ENCODE measurements at places on chromosomes 4 and X. TPM values are rescaled to one million over a fixed set of nuclear protein-coding genes. Genes with fewer than 3 reads are reported as not detected.

DNA sequence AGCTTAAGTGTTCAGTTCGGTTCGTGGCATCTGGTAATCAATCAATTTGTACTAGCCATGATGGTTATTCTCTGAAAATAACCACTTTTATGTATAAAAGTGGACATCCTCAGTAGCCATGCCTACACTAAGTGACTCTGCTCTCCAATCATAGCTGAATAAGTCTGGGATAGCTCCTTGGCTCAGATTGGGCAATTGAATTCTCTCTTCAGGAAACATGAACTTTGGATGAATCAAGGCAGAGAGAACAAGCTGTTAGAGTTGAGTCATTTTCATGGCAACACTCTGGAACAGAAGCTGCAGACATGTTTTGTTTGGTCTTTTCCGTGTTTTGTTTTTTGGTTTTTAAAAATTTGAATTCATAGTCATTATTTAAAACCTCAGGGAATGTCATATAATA lies 66.8 kb upstream of the TMEM164 start:
- no peak for DNase-seq

DNA sequence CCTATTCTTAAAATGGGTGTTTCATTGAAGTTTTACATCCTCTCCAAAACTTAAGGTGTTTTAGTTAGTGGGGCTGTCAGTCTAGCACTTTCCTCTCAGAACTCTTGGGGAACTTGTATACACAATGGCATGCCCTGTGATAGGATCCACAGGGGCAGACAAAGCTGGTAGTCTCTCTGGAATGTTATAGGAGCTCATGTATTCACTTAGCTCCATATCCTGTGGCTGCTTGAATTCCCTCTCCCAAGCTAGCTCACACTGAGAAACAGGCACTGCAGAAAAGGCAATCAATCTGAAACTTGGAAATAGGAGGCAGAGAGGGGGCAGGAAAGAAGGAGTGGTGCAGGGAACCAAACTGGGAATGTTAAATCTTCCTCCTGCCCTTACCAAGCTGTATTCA lies 26.3 kb upstream of the ARMCX2 start:
- DNase-seq = no peak

GJB1 gene
- not detected for total RNA-seq

GRCh38 chrX:23185951-23186350 lies 148.7 kb upstream of the PTCHD1 start:
- DNase-seq = no peak

DNA sequence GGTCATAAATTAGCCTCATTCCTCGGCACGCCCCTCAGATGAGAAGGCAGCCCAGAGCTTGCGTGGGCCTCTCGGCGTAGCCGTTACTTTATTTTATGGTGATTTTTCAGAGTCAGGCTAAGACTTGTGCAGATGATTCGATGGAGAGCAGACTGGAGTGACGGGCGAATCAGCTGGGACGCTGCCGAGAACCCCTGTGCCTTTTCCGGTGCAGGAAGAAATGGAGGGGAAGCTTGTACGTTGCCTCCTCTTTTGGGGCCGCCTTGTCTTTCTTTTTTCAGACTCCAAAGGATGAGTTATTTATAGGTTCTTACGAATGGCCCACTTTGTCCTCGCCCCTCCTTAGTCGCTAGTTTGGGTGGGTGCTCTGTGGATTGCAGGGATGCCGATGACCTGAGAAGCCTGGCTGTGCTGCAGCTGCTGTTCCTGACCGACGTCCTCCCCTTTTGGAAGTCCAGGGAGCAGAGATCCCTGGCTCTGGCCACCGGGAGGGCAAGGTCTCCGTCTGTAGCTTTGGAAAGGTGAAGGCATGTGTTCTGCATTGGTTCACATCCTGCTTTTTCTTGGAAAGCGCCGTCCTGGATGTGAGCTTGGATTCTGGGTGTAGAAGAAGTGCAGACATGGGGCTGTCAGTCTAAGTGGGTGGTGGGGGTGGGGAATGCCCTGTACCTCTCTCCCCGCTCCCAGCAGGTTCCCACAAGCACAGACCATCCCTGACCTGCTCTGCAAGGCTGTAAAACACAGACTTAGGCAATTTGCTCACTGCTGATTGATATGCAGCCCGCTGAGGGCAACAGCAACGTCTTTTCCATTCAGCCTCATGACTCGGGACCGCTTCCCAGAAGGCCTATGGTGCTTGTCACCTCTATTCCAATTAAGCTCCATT lies 9.3 kb downstream of the SORCS2 start:
- no peak for DNase-seq

DNA sequence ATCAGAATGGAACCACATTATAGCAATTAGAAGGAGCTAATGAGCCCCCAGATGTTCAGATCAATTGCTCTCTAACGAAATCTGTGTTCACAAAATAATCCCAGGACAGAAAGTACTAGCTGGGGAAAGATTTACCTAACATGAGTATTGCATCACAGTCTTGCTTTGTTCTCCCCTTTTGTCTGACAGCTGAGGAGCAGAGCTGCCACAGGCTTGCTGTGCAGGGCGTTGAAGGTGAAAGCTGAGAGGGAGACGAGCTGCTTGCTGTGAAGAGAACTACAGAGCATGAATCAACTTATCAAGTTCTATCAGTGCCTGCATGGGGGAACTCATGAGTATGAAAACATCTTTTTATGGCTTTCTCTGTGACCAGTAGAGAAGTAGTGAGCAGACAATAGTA lies 441.2 kb downstream of the CENPC start:
- no peak for DNase-seq

DNA sequence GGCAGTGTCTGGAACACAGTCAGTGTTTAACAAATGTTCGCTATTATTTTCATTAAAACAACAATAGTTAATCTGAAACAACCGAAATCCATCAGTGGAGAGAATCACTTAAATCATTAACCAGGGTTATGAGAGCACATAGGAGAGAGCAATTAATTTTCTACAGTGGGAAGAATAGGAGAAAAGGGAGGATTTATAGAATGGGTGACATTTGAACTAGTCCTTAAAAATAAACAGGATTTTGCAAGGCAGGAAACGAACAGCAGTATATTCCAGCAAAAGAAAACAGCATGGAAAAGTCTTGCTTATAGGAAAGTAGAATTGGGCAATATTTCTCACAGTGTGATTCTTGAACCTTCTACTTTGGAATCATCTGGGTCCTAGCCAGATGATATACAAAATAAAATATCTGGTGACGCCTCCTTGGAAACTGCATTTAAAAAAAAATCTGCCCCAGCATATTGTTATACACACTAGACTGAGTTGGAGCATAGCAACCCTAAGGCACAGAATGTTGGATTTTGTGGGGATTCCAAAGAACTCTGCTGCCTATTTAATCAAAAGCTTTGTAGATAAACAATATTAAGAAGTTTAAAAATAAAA lies 56.1 kb downstream of the INTS12 start:
- DNase-seq = no peak

BEX2 gene
- 113 TPM for total RNA-seq

DNA sequence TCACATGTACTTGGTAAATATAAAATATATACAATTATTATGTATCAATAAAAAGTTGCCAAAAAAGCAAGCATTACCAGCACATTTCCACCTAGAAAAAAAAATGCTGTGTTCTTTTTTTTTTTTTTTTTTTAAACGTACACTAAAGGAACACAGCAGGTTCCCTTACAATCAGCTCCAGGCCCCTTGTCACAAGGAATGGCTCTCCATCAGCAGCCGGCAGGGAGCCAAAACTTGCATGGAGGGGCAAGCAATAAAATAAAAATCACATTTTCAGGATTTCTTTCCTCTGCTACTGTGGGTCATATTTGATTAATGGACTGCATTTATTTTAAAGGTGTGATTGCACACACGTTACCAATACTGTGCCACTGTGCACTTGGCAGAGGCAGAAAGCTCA lies 460.3 kb downstream of the GPAT3 start:
- DNase-seq = no peak

GRCh38 chr4:15765910-15766697 lies 12.0 kb upstream of the CD38 start:
- DNase-seq = no peak

DNA sequence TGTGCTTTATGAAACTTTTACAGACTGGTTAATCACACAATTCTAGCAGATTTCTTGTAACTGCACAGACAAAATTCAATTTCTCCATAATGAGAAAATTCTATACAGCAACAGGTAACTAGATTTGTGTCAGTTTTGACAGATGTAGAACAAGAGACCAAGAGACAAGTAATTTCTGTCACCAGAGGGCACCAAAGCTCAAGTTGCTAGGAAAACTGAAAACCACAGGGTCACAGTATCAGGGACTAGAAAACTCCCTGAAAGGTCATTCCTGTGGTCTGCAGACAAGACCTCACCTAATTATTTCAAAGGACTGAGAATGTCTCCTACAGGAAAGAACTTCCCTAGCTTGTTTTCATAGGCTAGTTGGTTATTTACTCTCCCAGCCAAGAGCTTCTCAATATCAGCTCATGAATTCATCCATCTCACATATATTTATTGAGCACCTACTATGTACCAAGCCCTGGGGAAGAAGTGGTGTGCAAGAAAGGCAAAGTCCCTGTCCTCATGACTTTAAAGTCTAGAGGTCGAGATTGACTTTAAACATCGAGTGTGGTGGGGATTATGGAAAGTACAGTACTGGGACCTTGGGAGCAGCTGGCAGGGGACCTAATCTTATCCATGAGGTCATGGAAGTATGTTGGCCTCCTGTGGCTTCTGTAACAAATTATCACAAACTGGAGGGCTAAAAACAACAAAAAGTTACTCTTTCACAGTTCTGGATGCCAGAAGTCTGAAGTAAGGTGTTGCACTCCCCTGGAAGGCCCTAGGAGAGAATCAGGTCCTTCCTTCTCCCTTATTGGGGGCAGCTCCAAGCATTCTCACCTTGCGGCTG lies 47.8 kb upstream of the SETD7 start:
- peak; percentile 17 for DNase-seq

CCSER1 gene
- total RNA-seq = 37.7 TPM

- DNase-seq = no peak
Measured at GRCh38 chr4:105843941-105844340, 51.3 kb upstream of the NPNT start.

DNA sequence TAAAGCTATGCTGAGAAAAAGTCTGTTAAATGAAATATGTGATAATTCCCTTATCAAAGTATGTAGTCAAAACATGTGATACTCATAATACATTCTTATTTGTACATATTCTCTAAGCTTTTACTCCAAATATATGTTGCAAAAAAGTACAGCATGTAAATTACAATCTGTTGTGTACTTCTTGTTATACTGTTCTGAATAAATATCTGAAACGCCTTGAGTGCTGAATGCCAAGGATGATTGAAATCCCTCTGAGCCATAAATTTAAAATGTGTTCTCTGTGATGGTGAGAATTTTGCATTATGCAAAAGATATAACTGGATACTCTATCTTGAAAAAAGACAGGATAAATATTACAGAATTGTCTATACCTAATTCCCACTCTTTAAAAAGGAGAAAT lies 1128.0 kb downstream of the STPG2 start:
- no peak for DNase-seq

USP38 gene
- total RNA-seq = 39.8 TPM

DNA sequence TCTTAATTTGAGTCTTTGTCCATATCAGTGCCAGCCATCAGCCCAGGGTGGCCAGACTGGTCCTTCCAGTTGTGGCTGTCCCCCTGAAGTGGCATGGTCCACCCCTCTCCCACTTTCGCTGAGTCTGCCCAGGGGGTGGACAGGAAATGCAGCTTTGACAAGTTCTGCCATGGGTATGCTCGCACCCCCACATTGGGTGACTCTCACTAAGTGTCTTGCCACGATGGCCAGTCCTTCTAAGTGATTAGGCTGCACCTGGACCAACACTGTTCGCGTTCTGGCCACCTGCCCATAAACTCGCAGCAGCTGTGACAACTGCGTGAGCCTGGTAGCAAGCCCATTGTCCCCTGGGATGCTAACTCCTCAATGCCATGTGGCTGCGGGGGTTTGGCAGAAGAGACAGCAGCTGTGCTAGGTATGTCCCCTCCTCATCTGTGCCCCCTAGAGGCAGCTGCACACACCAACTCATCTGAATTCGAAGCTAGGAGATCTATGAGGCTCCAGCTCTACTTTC lies 10.0 kb upstream of the LNX1 start:
- DNase-seq = peak; percentile 59

DNA sequence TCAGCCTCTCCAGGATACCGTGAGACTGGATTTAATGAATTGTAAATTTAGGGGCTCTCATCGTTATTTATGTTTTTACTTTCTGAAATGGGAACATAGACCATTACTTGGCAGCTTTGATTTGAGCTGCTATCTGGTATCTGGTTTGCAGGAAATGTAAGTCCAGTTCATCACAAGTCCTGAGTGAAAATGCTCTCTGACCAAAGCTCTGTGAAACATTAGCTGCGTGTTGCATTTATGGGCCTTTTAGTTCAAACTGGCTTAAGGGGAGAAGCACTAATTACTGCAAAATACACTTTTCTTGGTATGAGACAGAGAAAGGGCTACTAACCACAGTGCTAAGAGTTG lies 420 bp downstream of the CC2D2A start:
- DNase-seq = no peak

- no peak for DNase-seq
Measured at GRCh38 chrX:29470030-29470429, 745.3 kb upstream of the MAGEB2 start.

GPRIN3 gene
- total RNA-seq = 7.5 TPM

- no peak for DNase-seq
Measured at GRCh38 chrX:100085846-100086245, 324.2 kb downstream of the PCDH19 start.

TMPRSS11D gene
- not detected for total RNA-seq

DNA sequence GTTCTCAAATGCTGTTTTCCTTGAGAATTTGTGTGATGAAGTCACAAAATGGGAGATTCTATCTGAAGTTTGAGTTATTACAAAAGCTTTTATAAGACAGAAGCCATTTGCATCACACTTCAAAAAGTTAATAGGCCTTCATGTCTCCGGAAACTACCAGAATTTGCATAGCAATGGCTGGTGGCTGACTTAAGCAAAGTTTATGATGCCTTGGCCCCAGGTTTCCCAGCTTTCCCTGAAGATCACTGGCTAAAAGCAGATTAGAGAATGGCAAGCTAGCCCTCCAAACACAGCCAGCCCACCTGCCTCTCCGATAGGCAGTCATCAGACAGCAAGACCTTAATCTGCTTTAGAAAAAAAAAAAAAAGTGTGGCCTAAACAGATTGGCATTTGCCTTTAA lies 197.8 kb downstream of the HS3ST1 start:
- DNase-seq = no peak

- no peak for DNase-seq
Measured at GRCh38 chr4:123163501-123163900, 233.1 kb upstream of the SPRY1 start.

DNA sequence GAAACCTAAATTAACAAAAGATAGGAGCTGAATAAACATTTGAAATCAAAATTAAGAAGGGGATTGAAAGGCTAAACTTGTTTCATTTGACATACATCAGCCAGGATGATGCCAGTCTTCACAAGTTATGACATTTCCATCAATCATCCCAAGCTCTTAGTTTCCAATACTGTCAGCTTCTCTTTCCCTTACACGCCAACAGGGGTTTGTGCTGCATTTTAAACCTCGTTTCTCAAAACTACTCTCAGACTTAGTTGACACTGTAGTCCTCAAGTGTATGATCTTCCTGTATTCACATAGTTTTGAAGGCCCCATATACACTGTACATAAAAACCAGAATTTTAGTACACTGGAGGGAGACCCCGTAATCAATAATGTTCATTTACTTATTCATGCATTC lies 840 bp upstream of the P2RY10 start:
- DNase-seq = no peak
